ENCODE measurements at places on chromosomes 2 and 18.

GRCh38 chr2:63792530-63792929 lies 49.2 kb upstream of the UGP2 start:
- no peak for DNase-seq

GRCh38 chr2:127942002-127942401 lies 56.2 kb upstream of the AMMECR1L start:
- no peak for DNase-seq

DNA sequence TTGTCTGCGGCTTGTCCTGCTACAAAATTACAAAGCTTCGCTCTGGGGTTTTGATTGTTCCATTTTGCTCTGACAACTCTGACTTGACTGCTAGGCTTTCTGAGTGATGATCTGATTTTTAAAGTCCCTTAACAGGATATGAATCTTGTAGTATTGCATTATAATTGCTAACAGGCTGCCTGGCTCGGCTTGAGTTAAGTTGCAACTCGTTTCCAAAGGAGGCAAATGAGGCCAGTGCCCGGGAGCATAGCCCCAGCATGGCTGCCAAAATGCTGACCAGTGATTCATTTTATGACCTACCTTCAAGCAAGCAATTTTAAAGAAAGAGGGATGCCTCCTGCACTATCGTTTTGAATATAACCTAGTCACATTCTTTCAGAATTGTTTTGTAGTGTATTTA lies 135.4 kb downstream of the COL6A3 start:
- no peak for DNase-seq

GRCh38 chr2:33240178-33240577 lies 236.3 kb upstream of the RASGRP3 start:
- DNase-seq, result no peak
